Activated T-cell treated with anti-CD3 and anti-CD28 coated beads for 48 hours (primary cell): ENCODE measurements at places on chromosomes 3 and 15.

GRCh38 chr15:52010633-52011595, 8.1 kb upstream of the MAPK6 start:
- peak; percentile 71 for DNase-seq

GRCh38 chr3:23481616-23482278, 278.6 kb downstream of the UBE2E2 start:
- no peak for DNase-seq

DNA sequence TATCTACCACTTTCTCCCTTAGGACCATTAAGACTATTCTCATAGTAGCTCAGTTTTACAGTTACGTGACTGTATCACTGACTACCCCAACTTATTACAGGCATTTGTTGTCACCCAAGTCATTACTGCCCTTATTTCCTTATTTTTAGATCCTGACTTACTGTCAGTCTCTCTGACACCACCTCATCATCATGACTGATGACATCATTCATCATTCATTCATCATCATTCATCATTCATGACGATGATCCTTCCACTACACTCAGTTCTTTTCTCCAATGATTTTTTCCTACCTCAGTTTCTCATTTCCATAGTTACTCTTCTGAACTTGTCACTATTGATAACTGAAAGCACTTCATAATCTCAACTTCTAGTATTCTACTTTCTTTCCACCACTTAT, 83.8 kb downstream of the ADAM10 start:
- DNase-seq, result no peak

GRCh38 chr3:17605934-17606333, 136.5 kb downstream of the TBC1D5 start:
- DNase-seq, result no peak

- DNase-seq, result no peak
Observed at GRCh38 chr15:99174567-99175395, 69.9 kb downstream of the SYNM start.

GRCh38 chr3:160280836-160281235, 55.6 kb downstream of the C3orf80 start:
- DNase-seq, result no peak
